NCI-H2227 treated with DMSO at 0.1 percent for 48 hours (cell line): ENCODE measurements at places on chromosomes 11 and 22.

DNA sequence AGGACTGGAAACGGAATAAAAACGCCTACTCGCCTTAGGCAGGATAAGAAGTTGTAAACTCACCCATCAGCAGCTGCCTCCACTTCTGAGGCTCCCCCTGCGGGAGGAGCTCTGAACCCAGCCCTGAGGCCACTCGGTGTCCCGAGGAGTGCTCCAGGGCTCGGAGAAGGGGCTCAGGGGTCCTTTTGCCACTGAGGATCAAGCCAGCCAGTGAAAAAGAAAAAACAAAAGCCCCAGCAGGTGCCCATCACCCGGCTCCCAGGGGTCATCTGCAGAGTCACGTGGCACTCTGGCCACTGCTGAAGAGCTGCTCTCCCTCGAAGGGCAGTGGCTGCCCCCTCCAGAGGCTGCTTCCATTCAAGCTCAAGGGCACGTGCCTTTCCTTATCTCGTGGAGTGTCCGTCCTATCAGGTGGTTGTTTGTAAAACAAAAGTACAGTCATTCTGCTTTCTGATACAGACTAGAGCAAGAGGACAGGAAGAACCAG lies 29.0 kb downstream of the NUP50 start:
- no peak for DNase-seq

- DNase-seq, result no peak
Observed at GRCh38 chr22:48395201-48395600, 1432.5 kb downstream of the BRD1 start.

DNA sequence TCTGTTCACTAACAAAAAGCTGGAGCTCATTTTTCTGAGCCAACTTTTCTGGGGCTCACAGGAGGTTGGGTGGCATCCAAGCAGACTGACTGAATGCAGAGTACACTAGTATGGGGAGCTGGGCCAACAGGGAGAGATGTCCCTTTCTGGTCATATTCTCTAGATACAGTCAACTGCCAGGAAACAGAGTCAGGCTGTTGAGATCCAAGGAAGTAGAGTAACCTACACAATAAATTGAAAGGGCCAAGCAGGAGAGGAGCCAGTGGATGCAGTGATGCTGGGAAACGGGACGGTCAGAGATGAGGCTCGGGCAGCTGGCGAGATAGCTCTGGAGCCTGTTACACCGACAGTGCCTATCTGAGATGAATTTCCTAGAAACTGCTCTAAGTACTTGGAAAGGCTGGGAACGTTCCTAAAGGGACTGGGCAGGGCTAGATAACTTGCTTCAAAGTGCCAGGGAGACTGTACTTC lies 71.1 kb downstream of the LARGE2 start:
- DNase-seq, result no peak

DNA sequence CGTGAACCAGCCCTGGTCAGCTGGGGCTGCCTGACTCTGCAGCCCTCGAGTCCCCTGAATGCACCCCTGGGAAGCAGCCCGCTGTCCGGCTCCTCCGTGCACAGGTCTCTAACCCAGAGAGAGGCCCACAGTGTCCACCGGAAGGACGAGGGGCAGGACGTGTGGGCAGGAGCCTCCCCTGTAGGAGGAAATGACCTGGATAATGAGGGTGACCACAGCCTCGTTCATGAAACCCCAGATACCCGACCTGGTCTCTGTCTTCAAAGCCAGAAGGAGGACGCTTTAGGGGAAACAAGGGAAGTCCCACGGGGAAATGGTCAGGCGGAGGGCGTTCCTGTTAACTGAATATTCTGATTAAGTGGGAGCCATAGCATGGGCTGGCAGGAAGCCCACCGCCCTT lies 23.3 kb downstream of the LIF start:
- DNase-seq, result no peak

GRCh38 chr11:3685923-3686322 lies 14.7 kb upstream of the CHRNA10 start:
- no peak for DNase-seq

- no peak for DNase-seq
Observed at GRCh38 chr11:119850822-119851409, 121.9 kb upstream of the NECTIN1 start.

GRCh38 chr11:36240801-36241200 lies 48.4 kb downstream of the COMMD9 start:
- DNase-seq, result peak; percentile 82

DNA sequence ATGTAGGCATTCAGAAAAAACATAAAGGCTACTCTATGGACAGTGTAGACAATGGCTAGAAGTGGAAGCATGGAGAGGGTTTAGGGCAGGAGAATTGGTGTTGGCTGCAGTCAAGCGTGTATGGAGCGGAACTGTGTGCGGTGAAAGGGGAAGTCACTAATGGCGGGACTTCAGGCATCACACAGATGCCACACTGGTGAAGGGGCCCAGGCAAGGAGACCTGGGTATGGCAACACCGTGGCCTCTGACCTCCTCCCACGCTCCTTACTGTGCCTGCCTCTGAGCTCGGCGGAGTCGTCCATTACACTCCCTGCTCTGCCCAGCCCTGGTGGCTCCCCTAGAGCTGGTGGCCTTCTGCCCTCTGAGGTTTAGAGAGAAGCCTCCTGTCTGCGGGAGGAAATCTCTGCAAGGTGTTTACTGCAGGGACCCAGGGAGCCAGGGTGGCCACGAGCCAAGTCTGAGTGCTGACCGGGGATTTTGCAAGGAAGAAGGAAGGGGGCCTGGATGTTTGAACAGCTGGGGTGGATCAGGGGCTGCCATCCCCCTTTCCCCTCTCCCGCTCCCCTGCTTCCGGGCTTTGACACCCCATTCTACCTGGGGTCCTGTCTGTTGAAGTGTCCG lies 75.1 kb upstream of the TSPAN18 start:
- no peak for DNase-seq

- no peak for DNase-seq
Observed at GRCh38 chr11:118012083-118012669, 26.0 kb downstream of the IL10RA start.

- DNase-seq, result no peak
Observed at GRCh38 chr11:133263332-133263731, 269.0 kb downstream of the OPCML start.

- no peak for DNase-seq
Observed at GRCh38 chr11:119340335-119341221, at the start of gene C1QTNF5. C1QTNF5 (minus strand) TSS chr11:119340883; CDS start chr11:119340397, 486 bp downstream.

DNA sequence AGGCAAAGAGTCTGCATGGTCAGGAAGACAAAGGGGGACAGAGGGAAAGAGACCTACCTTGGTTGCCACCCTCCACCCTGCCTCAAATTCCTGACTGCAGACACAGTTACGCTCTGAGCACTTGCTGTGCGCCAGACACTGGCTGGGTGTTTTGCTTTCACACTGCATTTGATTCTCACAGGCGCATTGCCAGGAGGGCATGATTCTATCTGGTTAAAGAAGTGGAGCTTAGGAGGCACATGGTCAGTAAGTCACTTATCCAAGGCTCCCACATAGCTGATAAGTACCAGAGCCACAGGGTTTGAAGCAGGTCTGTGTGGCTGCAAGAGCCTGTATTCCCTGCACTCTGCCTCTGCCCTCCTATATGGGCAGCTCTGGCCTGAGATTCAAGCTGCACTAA lies 103.9 kb downstream of the TIMP3 start:
- no peak for DNase-seq

DNA sequence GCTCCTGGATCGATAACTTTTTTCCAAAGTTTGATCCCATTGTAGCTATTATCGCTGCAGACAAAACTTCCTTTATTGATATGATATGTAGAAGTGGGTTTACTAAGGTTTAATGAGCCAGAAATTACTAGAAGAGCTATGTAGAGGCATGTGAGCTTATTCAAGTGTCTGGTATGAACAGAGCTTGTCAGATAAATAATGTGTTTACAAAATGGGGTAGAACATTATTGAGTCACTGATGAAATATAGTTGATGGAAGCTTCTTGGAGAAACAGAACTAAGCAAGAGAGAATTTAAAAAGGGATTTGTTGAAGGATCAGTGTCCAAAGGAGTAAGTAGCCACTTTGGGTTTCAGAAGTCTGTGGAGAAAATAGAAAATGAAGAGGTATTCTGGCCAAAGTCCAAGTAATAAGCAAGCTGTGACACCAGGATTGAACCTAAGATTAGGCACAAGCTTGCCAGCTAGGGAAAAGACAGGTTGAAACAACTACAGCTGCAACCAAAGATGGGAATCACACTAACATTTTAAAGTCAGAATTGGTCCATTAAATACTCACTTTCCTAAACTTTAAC lies 104.3 kb downstream of the MAML2 start:
- DNase-seq, result no peak

- no peak for DNase-seq
Observed at GRCh38 chr22:30420347-30421125, 5.0 kb upstream of the MTFP1 start.

- no peak for DNase-seq
Observed at GRCh38 chr11:46560300-46560991, 33.4 kb downstream of the AMBRA1 start.

DNA sequence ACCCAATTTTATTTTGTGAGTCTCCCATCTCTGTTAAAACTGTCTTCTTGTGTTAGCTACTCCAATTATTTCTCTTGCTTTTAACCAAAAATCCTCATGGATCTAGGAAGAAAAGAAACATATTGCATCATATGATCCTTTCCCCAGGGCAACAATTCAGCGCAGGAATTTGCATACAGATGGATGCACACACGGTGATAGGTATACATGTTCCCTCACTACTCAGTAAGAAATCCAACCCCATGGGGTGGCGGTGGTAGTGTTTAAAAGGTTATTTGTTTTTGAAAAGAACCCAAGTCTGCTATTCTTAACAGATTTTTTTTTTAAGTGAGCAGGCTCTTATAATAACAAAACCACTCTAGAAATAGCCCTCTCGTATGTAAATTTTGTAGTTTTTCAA lies 4.2 kb upstream of the SYN3 start:
- no peak for DNase-seq

DNA sequence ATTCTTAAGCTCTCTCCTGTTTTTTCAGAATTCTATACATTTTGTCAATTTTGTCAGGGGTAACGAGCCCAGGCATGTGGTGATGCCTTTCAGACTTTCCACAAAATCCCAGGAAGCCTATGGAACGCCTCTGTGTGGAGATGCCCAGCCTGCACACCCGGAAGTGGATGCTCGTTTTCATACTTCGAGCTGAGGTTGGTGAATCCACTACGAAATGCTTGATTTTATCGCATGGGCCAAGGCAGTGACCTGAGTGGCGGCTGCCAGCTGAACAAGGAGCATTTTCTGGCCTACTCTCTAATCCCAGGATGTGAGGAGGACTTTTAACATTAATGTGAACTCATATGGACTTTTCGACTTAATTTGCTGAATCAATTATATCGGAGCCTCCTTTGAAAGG lies 426.7 kb upstream of the B3GAT1 start:
- DNase-seq, result no peak

DNA sequence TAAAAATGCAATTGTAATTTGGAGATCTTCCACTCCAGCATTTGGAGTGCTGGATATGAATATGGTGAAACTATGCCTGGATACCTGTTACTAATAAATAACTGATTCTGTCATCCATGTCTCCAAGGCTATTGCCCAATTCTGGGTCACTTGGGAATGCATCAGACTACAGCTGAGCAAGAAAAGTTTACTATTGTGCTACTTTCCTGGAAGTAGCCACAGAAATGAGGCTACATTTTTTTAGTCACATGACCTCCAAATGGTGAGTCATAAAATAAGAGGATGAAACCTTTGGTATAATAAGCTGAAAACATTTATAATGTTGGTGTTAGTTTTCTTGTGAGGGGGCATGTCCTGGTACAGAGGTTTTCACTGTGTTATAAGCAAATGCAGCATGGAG lies 44.4 kb downstream of the DCDC1 start:
- no peak for DNase-seq

- no peak for DNase-seq
Observed at GRCh38 chr22:45918459-45919370, 58.2 kb downstream of the WNT7B start.

- no peak for DNase-seq
Observed at GRCh38 chr11:45659818-45660160, 5.6 kb downstream of the CHST1 start.

DNA sequence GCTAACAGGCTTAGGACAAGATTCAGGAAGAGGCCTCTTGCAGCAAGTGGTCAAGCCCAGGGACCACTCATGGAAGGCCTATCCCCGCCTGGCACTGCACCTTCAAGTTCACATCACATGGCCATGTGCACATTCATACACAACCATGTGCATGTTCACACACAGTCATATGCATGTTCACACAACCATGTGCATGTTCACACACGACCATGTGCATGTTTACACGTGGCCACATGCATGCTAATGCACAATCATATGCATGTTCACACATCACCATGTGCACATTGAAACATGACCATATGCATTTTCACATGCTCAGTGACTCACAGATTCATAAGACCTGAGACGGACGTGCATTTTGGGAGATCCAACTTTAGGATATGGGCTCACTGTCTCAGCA lies 28.7 kb upstream of the IL17RA start:
- no peak for DNase-seq

GRCh38 chr11:60910711-60911380 lies 3.1 kb upstream of the TMEM109 start:
- no peak for DNase-seq

DNA sequence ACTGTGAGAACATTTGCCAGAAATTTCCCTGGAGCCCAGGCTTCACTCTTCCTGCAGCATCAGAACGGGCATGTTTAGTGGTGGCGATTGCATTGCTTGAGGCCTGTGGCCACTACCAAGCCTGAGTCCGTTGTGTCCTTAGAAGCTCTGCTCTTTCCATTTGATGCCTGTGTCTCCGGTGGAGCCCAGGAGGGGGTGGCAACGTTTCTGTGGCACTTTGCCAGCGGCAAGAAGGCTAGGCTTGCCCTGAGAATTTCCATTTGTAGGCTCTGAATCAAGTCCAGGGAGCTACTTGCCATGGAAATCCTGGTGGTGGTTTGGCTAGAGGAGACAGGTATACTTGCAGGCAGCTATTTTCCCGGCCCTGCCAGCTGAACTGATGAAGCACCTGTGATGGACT lies 47.1 kb downstream of the ADAMTS8 start:
- DNase-seq, result no peak

GRCh38 chr22:22731374-22731676 lies 86.9 kb downstream of the GGTLC2 start:
- no peak for DNase-seq

- DNase-seq, result no peak
Observed at GRCh38 chr22:17638182-17638431, 450 bp upstream of the BCL2L13 start.

DNA sequence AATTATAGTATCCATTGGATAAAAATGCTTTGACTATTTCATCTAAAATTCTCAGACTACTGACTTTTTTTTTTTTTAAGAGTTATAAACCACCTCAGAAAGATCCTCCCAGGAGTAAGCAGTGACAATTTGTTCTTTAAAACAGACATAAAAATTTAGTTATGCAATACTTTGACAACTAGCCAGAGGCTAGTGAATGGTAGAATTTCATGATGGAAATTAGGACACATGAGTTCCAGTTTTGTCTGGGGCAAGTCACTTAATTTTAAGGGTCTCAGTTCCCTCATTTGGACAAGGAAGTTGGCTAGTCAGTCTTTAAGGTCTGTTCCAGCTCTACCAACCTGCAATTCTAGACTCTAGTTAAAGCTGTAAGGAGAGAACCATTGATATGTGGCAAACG lies 2.9 kb downstream of the IL18 start:
- no peak for DNase-seq

GRCh38 chr11:1207401-1208143 lies 15.3 kb upstream of the MUC5B start:
- DNase-seq, result no peak

GRCh38 chr11:36449561-36450096 lies 60.4 kb downstream of the TRAF6 start:
- no peak for DNase-seq
